ENCODE measurements at places on chromosomes 6 and 20.

GRCh38 chr20:51091406-51092195 is 68.7 kb upstream of the KCNG1 start:
- no peak for DNase-seq

- DNase-seq: peak; percentile 66
Measured at GRCh38 chr6:136526196-136526930, 23.9 kb downstream of the MAP7 start.

GRCh38 chr6:842141-842540 is 149.2 kb upstream of the EXOC2 start:
- DNase-seq: no peak

- DNase-seq: peak; percentile 68
Measured at GRCh38 chr20:34708621-34709043, 4.5 kb downstream of the TP53INP2 start.

DNA sequence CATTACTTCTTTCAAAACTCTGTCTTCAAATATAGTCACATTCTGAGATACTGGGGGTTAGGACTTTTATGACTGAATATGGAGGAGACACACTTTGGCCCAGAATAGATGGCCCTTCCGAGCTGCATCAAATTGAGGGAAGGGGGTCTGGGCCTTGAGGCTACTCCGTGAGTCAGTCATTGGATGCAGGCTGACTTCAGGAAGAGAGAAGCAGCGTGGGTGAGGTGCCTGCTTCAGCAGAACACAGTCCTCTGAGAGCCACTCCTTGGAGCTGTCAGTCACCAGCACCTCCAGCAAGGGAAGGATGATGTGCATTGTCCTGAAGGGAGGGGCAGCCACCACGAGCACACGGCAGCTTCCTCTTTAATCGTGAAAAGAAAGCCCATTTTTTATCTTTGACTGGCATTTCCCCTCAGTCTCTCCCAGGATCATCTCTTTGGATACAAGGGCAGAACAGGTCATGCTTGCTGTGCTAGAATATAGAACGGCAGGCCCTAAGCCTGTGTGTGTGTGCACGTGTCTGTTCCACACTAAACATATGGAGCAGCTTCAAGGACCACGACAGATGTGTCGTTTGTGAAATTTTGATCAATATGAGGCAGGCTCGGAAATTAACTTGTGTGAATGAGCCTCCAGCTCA is 721.6 kb downstream of the KIF16B start:
- DNase-seq: no peak

- DNase-seq: no peak
Measured at GRCh38 chr6:53588816-53589509, 44.1 kb upstream of the GCLC start.

- DNase-seq: no peak
Measured at GRCh38 chr6:130362128-130362527, 3.7 kb upstream of the TMEM200A start.

DNA sequence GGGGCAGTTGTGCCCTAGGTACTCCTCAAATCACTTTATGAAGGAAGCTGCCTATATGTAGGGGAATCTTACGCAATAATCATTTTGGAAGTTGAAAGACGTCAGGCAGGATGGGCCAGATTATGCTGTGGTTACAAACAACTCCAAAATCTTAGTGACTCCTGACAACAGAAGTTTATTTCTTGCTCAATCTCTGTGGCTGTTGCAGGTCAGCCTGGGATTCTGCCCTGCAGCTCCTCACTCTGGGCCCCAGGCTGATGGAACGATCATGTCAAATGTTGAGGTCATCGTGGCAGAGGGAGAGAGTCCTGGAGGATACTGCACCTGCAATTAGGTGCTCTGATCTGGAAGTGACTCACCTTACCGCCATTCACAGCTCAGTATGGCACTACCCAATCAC is 88.4 kb downstream of the ZDHHC14 start:
- DNase-seq: no peak

DNA sequence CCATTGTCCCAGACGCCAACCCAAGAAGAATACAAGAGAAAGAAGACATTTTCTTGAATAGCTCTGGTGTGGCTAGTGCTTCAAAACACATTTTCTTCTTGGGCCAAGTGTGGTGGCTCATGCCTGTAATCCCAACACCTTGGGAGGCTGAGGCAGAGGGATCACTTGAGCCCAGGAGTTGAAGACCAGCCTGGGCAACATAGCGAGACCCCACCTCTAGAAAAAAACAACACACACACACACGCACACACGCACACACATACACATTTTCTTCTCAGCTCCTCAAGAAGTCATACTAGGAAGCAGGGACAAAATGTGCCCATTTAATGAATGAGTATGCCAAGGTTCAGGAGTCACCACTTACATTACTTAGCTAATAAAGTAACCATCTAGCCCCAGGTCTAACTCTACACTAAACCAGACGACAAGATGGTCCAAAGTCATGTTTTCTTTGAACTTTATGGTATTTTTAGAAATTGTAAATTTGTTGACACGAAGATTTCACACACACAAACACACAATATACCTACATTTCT is 68.8 kb downstream of the ZMYND8 start:
- DNase-seq: no peak

- DNase-seq: no peak
Measured at GRCh38 chr6:85449388-85449817, 480 bp upstream of the NT5E start.

DNA sequence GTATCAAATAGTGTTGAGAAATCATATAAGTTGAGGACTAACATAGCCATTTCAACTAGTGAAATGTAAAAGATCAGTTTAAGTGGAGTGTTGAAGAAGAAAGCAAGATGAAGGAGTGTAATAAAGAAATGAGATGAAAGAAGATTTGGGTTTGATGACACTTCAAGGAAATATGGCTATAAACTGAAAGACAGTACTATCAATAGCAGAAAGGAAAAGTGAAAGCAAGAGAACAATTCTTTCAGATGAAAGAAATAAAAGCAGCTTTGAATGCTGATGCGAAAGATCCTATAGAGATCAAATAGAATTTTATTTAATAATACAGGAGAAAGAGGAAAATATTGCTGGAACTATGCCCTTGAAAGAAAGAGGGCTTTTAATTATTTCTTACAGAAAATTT is 92.8 kb upstream of the PRSS16 start:
- no peak for DNase-seq

GRCh38 chr6:51093871-51094270 is 275.2 kb downstream of the TFAP2B start:
- DNase-seq: no peak

GRCh38 chr20:46350201-46350985 is 42.1 kb upstream of the CDH22 start:
- no peak for DNase-seq

GRCh38 chr6:151911401-151911800 is 103.9 kb downstream of the ESR1 start:
- DNase-seq: no peak

DNA sequence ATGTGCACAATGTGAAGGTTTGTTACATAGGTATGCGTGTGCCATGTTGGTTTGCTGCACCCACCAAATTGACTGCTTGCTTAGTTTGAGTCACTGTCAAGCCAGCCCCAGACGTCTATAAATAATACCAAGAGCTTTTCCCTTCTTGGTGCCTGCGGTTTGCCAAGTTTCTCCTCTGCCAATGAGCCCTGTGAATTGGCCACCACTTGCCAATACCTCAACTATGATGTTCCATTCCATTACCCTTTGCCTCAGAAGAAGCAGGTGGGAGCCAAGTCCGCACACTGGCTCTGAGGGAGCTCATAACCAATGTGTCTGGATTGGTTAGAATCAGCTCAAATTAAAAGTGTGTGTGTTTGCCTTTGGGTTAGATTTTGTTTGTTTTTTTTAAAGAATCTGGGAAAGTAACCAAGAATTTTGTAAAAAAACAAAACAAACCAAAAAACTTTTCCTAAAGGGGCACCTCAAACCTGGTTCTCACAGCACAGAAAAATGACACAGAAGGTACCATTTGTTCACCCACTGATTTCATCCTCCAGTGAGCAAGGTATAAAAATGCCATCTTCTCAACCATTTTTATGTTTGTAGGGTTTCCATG is 244.7 kb upstream of the PRND start:
- DNase-seq: no peak

GRCh38 chr6:116247285-116247684 is 6.6 kb downstream of the TSPYL4 start:
- no peak for DNase-seq

GRCh38 chr6:109678240-109678639 is 12.8 kb downstream of the AK9 start:
- DNase-seq: no peak

- no peak for DNase-seq
Measured at GRCh38 chr20:62959101-62959971, 6.8 kb downstream of the SLC17A9 start.

DNA sequence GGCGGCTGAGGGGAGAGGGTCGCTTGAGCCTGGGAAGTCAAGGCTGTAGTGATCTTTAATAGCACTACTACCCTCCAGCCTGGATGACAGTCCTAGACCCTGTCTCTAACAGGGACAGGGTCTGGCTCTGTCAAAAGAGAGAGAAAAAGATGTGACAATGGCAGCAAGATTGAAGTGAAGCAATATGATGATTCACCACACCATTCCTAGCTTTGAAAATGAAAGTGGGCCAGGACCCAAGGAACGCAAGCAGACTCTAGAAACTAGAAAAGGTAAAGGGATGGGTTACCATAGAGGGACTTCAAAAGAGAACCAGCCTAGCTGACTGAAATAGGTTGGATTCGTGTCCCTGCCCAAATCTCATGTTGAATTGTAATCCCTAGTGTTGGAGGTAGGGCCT is 426.9 kb downstream of the HTR1B start:
- DNase-seq: no peak

- DNase-seq: peak; percentile 96
Measured at GRCh38 chr6:26204332-26205160, 117.3 kb downstream of the HFE start.

GRCh38 chr6:87237804-87238203 is 82.4 kb downstream of the ZNF292 start:
- no peak for DNase-seq

DNA sequence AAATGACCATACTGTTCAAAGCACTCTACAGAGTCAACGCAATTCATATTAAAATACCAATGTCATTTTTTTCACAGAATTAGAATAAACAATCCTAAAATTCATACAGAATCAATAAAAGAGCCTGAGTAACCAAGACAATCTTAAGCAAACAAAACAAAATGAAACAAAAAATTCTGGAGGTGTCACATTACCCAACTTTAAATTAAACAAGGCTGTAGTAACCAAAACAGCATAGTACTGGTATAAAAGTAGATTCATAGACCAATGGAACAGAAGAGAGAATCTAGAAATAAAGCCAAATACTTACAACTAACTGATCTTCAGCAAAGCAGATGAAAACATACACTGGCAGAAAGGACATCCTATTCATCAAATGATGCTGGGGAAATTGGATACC is 346.9 kb upstream of the JAG1 start:
- no peak for DNase-seq

GRCh38 chr6:47126647-47127391 is 84.7 kb upstream of the ADGRF1 start:
- no peak for DNase-seq

- no peak for DNase-seq
Measured at GRCh38 chr6:104617591-104617990, 242.1 kb downstream of the HACE1 start.

GRCh38 chr6:21061892-21062291 is 527.6 kb downstream of the CDKAL1 start:
- no peak for DNase-seq

DNA sequence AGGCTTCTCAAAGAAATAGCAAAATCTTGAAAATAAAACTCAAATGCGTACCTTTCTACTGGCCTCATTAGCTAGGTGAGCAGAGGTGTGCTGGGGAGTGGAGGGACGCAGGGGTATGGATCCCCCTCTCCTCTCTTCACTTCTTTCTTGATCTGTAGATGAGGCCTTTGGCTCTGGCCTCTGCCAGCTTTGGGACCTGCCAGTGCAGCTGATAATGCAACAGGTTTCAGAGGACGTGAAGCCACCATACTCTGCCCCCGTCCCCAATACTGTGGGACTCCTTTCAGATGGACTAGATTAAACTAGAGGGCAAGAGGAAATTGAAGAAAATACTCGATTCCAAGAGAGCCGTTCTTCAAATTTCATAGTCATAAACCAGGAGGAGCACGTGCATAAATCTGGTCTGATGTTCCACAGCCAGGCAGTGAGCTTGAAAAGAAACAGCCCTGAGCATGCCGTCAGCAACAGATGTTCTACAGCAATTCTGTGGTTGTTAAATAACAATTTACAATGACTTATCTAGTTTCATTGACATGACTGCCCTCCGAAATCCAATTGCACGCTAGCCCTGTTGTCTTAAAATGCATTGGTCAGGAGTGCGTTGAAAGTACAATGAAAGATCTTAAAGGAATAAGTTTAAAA is 245.3 kb upstream of the FOXQ1 start:
- DNase-seq: no peak

DNA sequence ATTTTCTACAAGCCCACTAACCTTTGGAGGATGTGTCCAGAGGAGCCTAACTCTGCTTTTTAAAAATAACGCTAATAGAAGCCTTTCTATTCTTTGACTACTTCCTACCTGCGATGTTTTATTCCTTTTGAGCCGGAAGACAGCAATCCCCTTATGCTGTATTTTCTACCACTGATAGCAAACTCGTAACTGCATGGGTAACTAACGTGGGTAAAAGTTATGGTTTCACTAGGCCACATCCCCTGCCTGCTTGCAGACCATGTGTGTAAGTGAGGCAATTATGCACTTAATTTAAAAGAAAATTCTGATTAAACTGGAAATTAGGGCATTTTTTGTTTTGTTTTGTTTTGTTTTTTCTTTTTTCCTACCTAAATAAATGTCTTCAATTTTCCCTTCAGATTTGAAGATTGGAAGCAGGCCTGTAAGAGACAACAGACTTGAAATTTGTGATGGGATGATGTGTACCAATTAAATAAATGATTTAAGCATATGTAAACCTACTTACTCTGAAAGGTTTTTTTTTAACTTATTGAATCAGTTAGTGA is 931 bp downstream of the UFL1 start:
- DNase-seq: no peak

DNA sequence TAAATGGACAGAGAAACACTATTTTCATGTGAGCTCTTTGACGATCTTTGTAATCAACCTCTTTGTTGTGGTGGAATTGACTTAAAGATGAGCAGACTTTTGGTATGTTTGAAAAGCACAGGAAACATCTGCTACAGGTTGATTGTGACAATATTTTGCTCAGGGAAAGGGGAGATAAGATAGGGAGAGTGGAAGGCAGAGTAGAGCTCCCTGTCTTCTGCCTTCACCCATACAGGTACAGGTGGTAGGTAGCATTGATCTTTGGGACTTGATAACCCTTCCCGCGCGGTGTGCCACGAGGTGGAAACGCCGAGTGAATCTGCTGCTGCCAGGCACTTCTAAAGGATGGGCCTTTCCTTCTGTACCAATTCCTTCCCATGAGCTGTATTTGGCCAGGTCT is 183.6 kb downstream of the UTRN start:
- no peak for DNase-seq

GRCh38 chr6:169918239-169918953 is 167.0 kb downstream of the ERMARD start:
- no peak for DNase-seq

DNA sequence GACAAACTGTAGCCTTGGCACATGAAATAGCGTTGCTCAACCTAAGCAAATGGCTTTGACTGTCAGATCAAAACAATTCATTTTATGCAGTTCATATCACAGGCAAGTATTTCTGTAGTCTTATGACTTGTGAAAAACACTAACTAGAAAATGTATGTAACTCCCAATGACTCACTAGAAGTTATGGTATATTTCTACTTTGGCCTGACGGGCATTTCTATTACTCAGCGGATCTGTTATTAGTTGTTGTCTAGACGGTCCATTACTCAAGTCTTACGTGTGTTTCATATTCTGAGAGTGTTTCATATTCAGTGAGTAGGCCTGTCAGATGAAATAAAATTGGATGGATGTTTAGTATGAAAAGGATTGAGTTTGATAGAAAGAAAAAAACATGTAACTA is 880.9 kb downstream of the PRIM2 start:
- no peak for DNase-seq

- DNase-seq: no peak
Measured at GRCh38 chr6:45988635-45989034, 27.0 kb downstream of the CLIC5 start.

Data from NCI-H2171 (cell line).